HEK293T (cell line): ENCODE measurements at places on chromosomes 7 and 10.

GRCh38 chr7:31202801-31203200 lies 137.7 kb downstream of the NEUROD6 start:
- DNase-seq, result no peak

DNA sequence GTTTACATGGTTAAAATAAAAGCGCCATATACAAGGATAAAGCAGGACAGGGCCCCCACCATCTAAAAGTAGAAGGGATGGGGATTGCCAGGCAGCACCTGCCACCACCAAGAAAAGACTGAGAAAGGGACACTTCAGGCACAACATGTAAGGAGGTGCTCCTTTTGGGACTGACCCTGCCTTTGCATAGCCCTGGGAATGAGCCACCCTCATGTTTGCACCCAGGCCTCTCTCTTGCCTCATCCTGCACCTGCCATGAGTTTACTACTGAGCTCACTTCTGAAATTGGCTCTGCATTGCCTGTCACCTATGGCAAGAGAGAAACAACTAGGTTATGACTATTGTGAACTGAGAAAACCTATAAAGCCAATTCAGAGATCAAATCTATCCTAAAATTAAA lies 489.7 kb downstream of the KCNMA1 start:
- DNase-seq, result no peak

- DNase-seq, result no peak
Measured at GRCh38 chr10:68047122-68047521, 28.0 kb downstream of the HERC4 start.

DNA sequence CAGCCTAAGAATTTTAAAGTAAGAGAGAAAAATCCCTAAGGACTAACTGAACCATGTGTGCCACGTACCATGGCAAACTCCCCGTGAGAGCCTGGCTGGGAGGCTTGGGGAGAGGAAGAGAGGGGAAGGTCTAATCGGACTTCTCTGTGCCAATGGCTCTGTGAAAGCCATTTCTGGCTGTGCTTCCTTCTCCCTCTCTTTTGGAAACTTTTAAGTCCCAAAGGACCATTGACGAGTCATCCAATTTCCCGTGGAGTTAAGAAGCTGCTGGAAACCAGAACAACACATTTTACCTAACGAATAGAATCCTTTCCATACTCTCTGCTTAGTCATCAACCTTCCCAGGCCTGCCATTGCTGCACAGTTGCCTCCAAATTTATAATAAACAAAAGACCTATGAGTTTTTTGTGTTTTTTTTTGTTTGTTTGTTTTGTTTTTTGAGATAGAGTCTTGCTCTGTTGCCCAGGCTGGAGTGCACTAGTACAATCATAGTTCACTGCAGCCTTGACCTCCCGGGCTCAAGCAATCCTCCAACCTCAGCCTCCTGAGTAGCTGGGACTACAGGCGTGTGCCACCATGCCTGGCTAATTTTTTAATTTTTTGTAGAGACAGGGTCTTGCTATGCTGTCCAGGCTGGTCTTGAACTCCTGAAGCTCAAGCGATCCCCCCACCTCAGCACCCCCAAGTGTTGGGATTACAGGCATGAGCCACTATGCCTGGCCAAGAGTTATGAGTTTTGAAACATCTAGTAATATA lies 13.2 kb downstream of the LAMB1 start:
- no peak for DNase-seq

GRCh38 chr10:44105696-44106095 lies 279.2 kb downstream of the CXCL12 start:
- DNase-seq, result no peak

GRCh38 chr10:123798856-123799255 lies 92.8 kb downstream of the CPXM2 start:
- DNase-seq, result no peak

DNA sequence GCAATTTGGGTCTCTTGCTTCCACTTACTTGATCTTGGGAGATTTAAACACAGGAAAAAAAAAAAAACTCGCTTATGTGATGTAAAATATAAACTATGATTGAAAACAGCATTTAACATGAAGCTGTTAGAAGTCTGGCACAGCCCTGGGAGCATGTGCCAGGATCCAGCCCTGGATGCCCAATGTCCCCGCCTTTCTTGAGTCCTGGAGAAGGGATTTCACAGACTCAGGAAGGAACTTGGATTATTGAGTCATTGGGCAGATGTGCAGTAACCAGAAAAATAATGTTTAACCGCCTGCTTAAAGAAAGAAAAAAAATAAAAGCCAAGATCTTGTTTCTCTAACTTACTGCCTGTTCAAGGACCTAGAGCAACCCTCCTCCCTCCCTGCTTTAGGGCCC lies 3.7 kb upstream of the JCAD start:
- no peak for DNase-seq

GRCh38 chr10:54434782-54435181 lies 366.2 kb downstream of the PCDH15 start:
- no peak for DNase-seq

DNA sequence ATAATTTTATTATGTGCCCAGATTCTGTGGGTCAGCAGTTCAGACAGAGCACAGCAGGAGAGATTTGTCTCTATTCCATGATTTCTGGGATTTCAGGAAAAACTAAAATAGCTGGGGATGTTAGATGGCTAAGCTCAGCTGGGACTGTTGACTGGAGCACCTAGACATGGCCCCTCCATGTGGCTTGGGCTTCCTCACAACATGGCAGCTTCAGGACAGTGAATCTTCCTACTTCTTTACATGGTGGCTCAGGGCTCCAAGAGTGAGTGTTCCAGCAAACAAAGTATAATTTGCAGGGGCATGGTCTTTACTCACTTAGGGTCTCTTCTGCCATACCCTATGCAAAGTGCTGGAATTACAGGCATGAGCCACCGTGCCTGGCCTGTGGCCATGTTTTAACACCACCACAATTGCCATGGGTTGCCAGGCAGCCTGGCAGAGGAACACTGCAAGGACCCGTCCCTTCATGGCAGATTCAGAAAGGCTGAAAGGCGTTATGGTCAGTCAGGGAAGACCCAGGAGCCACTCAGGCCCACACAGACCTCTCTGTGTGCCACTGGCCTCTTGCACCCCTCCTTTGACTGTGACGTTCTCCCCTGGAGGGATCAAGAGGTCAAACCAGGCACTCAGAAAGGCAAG lies 50.8 kb upstream of the ZMIZ1 start:
- DNase-seq, result no peak

DNA sequence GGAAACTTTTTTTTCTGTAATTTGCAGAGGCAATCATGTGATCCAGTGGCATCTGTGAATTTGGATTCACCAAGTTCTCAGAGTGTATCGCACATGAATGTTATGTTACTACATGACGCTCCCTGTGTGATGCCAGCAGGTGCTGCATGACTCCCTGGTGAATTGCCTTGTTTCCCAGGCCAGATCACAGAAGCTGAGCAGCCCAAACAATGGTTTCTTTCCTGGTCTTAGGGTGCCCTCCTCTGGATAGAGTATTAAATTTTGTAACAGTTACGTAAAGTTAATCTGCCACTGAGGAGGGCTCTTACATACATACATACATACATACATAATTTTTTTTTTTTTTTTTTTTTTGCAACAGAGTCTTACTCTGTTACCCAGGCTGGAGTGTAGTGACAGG lies 3.6 kb downstream of the ZSCAN21 start:
- peak; percentile 62 for DNase-seq

- no peak for DNase-seq
Measured at GRCh38 chr10:14476641-14477407, 146.1 kb upstream of the FRMD4A start.

DNA sequence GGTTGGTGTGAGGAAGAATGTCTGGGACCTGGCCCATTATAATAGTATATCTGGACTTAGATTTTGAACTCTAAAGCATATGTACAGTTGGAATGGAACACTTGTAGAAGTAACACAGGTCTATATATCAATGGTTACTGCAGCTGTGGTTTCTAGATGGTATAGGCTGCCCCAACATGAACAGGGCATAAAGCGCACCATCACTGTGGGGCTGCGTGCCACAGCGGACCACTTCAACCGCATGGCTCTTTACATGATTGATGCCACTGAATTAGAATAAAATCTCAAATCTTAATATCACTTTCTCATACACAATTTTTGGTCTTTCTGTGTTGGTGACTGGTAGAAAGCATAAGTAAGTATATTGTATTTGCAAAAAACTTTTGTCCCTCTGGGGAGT lies 59.5 kb downstream of the KLRG2 start:
- no peak for DNase-seq

GRCh38 chr10:22764639-22765038 lies 50.3 kb upstream of the PIP4K2A start:
- DNase-seq, result no peak

DNA sequence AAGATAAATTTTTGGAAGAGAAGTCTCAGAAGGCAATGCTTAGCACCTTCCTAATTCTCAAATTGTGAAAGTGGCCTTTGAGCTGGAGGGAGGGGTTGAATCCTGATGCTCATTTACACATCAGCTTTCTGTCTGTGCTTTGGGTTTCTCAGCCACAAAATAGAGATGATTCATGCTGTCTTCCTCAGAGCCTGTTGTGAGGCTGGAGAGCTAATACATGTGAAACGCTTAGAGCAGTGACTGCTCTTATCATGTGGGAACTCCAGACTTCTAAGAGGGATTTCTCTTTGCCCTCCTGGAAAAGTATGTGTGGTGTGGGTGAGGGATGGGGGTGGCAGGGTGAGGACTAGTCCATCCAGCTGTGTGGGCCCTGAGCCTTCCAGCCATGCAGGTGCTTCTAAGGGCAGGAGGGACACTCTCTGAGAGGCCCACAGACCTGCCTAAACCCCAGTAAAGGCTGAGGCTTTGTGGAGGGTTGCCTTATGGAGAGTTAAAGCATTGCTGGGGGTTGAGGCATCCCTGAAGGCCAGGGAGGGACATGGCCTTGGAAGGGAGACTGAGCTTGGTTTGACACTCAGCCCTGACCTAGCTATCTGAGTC lies 4.8 kb upstream of the EVX1 start:
- DNase-seq, result no peak

- no peak for DNase-seq
Measured at GRCh38 chr7:45703373-45703821, 129.2 kb downstream of the ADCY1 start.

- DNase-seq, result peak; percentile 67
Measured at GRCh38 chr7:8433477-8434289, at the start of gene NXPH1. Gene NXPH1 (plus strand): TSS chr7:8433609.

- no peak for DNase-seq
Measured at GRCh38 chr7:142017451-142017850, 21.8 kb downstream of the MGAM start.

GRCh38 chr7:106459397-106460072 lies 174.8 kb upstream of the NAMPT start:
- no peak for DNase-seq

DNA sequence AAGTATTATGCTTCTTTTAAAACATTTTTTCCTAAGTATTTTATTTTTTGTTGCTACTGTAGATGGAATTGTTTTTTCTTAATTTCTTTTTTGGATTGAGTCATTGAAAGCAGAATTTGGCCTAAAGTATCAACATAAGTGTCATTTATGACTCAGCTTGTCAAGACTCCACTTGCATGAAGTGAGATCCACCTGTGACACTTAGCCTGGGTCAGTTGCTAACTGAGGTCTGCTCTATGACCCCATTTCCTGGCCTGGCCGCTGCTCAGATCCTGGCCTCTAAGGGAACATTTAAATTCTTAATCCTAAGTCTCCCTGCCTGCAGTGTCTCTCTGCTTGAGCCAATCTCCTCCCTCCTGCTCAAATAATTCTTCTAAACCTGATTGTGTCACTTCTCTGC lies 35.5 kb downstream of the TMEM270 start:
- no peak for DNase-seq

- DNase-seq, result no peak
Measured at GRCh38 chr7:46781901-46782439, 799.9 kb downstream of the TNS3 start.

DNA sequence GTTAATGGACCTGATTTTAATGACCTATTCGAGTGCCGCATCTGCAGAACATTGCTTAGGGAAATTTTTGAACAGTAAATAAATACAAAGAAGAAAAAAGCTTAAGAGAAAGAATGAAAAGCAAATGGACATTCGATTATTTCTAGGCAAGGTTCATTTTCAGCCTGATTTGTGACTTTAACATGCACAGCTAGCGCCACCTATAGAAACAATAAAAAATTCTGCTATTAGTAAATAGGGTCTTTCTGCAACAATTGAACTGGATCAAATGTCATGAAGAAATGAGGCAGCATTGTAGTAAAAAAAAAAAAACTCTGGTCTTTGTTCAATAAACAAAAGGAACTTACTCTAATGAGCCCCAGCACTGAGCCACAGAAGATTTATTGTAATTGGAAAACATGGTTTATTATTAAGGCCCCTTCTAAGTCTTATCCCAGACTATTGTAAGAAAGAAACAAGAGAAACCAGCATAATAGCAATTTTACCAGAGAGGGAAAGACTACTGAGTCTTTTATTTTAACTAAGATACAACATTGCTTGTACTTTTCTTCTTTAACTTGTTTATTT lies 41.4 kb upstream of the GHITM start:
- DNase-seq, result no peak
